ENCODE measurements at places on chromosomes 3 and 15. TPM values are rescaled to one million over a fixed set of nuclear protein-coding genes. Genes with fewer than 3 reads are reported as not detected.

C3orf80 gene
- not detected for polyA plus RNA-seq

ZPLD1 gene
- not detected for polyA plus RNA-seq

CATSPER2 gene
- not detected for polyA plus RNA-seq

GOLGA8T gene
- not detected for polyA plus RNA-seq

RBP2 gene
- polyA plus RNA-seq, result not detected
